NCI-H1436 (cell line): ENCODE measurements at places on chromosomes 12 and 14.

DNA sequence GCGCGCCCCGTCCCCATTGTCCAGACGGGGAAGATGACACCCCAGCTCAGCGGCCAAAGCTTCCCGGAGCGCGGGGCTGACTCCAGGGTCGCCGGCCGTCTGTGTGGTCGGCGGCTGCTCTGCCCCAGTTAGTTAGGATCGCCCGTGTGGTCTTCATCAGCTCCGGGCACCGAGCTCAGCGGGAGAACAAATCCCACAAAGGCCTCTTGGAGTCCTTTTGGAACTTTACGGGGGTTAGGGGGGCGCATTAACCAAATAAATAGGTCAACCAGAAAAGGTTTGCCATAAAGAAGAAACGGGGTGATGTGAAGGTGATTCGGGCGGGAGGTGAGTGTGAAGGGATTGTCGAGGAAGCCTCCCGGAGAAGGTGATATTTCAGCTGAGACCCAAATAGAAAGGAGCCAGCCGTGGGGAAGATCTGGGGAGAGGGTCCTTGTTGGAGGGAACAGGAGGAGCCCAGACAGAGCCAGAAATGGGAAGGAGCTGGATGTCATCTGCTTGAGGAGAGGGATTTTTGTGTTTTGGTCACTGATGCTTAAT is 697 bp downstream of the ATP6V0A2 start:
- DNase-seq = no peak

DNA sequence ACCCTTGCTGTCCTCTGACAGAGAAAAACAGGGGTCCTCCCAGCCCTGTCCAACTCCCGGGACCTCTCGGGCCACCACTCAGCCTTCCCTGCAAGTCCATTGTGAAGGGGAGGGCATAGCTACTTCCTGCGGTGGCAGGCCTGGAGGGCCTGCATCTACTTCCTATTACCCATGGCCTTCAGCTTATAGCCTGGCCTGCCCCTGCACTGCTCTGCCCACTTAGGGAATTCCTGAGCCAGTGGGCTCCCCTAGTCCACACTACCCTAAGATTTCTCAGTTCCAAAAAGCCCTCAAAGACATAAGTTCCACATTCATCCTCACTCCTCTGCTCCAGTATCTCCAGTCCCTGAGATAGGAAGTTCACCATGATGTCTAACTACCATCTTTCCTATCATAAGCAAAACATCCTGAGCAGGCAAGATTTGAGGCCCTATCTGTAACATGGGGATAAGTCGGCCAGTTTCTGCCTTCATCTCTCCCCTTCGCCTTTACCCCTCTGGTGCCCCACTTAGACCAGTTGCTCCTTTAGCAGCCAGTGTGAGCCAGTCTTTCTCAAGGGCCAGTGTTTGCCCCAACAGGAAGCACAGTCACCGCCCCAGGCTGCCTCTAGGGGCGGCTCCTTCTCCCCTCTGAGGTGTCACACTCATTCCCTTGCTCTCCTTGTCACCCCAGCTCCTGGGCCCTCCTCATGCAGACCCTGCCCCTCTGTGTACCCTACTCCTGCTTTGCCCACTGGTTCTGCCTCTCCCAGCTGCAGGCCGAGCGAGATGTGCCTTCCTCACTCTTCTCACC is 10.9 kb downstream of the HDAC7 start:
- no peak for DNase-seq

GRCh38 chr14:22887990-22888378 is 5.0 kb downstream of the REM2 start:
- DNase-seq = peak; percentile 39

- no peak for DNase-seq
Measured at GRCh38 chr12:89817501-89818226, 109.0 kb upstream of the ATP2B1 start.

DNA sequence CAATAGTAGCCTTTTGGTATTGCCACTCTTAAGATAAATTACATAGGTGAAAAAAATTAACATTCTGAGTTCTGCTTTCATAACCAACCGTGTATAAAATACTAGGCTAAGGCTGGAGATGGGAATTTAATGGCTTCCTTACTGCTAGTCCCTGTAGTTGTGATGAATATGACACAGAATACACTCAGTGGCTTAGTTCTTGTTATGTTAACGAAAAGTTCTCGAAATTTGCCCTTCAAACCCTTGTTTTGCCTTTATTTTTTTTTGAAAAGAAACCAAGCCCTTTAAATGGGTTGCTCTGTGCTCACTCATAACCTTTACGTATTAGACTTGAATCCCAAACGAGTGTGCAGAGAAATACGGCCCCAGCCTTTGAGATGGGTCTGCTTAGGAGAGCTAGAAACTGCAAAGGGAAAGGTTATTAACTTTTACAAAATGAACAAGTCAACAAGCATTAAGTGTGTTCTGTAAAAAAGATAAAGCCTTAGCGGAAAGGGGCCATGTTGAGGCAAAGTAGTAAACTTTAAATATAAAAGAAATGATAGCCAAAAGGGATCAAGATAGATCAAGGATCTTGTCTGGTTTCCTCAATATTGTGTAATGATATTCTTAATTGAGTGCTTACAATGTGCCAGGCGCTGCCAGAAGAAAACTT is 1.7 kb downstream of the NUDT4 start:
- DNase-seq = no peak

GRCh38 chr12:117165342-117165741 is 24.9 kb downstream of the FBXO21 start:
- no peak for DNase-seq

DNA sequence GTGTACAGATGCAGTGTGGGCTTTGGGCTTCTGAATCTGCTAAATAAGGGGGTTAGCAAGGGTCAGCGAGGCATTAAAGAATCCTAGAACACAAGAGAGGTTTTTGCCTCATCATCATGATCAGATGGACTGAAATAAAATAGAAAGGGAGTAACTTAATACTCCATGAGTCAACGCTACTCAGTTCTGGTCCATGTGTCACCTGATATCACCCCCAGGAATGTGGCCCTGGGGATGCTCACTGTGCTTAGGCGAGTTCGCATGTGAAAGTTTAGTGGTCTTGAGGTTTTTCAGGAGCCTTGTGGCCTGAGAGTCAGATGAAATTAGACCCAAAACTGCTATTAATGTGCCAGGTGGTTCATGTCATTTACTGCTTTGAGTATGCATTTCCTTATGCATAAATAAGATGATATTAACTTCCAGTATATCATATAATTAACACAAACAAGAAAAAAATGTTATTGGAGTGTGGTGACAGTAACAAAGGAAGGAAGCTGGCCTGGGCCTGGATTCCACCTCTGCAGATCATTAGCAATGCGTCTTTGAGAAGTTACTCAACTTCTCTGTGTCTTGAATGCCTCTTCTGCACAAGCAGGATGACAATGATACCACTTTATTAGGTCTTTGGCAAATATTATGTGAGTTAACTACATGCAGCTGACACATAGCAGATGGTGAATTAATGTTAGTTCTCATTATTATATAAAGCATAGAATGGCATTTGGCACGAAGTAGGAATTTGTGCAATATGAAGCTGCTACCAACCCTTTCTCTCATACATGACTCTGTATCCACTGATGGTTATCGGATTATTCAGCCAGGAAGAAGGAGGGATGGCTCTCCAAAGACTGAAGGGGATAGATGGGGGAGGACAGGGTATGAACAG is 1272.6 kb downstream of the AACS start:
- DNase-seq = no peak

GRCh38 chr12:121811434-121812319 is 7.9 kb downstream of the SETD1B start:
- DNase-seq = peak; percentile 26

DNA sequence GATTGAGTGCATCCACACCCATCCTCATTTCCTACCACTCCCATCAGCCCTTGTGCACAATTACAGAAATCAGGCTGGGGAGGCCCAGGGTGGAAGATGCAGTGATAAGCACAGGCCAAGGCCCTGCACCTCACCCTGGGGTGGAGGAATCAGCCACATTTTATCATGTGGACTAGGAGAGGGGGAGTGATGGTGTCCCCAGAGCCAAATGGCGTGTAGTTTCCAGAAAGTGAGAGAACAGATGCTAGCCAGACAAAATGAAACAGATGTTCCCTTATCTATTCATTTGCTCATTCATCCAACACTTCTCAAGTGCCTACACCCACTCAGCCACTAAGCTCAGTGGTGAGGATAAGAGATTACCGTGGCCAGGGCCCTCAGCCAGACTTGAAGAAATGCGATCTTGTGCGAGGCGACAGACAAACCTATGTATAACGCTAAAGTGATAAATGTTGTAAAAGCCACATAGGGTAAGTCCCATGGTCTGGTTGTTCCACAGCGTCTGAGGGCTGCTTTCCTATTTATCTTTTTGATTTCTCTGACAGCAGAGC is 93.6 kb downstream of the STAB2 start:
- peak; percentile 46 for DNase-seq

DNA sequence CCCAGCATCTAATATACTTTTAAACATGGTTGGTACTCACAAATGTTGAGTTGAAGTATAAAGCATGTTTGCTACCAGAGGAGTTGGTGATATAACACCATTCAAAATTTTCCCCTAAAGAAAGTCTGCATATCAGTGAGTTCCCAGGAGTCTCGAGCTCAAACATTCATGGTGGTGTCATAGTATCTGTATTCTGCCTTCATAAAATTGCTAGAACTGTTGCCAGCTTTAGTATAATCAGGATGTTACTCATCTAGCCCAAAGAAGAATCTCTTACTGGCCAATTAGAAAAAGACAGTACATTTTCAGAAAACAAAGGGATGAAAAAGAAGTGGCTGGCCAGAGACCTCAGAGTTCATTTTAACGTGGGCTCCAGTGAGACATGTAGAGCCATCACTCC is 374.7 kb downstream of the KCNH5 start:
- no peak for DNase-seq

GRCh38 chr14:65549429-65549828 is 136.9 kb downstream of the FUT8 start:
- no peak for DNase-seq

DNA sequence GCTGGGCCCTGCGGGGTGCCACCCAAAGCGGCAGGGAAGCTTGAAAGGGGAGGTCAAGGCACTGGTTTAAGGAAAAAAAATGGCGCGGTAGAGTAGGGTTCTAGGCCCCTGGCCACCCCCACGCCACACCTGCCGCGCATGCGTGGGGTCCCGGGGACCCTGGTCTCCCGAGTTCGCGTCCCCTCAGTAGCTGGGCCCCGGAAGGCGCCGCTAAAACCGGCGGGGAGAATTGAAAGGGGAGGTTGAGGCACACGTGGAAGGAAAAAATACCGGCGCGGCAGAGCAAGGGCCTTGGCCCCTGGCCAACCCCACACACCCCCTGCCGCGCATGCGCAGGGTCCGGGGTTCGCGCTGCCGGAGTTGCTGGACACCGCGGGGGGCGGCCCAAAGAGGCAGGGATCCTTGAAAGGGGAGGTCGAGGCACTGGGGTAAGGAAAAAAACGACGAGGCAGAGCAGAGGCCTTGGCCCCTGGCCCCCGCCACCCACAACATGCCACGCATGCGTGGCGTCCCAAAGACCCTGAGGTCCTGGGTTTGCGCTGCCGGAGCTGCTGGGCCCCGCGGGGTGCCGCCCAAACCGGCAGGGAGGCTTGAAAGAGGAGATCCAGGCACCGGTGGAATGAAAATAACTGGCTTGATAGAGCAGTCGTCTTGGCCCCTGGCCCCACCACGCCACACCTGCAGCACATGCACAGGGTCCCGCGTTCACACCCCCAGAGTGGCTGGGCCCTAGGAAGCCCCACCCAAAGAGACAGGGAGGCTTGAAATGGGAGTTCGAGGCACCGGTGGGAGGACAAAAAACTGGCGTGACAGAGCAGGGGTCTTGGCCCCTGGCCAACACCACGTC is 314.5 kb downstream of the ALG10 start:
- no peak for DNase-seq

DNA sequence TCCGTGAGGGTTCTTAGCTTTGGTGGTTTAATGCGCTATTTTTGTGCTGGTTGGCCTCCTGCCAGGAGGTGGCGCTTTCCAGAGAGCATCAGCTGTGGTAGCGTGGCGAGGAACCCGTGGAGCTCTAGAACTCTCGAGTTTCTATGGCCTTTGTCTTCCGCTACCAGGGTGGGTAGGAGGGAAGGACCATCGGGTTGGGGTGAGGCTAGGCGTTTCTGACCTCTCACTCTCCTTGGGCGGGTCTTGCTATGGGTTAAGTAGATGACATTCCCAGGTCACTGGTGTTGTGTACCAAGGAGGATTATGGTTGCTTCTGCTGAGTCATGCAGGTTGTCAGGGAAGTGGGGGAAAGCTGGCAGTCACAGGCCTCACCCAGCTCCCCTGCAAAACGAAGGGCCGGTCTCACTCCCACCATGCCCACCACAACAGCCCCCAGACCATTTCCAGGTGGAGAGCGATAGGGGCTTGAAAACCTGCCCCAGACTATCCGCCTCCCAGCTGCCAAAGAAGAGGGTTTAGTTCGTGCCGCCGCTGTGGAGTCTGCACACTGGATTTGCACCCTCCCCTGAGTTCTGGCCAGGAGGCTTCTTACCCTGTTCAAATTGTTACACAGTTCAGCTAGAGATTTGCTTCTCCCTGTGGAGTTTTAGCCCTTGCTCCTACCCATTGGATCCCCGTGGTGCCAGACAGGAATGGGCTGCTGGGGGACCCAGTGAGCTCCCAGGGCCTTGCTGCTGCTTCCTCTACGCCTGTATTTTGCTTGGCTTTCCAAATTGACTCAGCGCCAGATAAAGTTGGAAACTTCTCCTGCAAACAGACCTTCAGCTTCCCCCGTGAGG is 21.9 kb downstream of the RNFT2 start:
- DNase-seq = no peak

DNA sequence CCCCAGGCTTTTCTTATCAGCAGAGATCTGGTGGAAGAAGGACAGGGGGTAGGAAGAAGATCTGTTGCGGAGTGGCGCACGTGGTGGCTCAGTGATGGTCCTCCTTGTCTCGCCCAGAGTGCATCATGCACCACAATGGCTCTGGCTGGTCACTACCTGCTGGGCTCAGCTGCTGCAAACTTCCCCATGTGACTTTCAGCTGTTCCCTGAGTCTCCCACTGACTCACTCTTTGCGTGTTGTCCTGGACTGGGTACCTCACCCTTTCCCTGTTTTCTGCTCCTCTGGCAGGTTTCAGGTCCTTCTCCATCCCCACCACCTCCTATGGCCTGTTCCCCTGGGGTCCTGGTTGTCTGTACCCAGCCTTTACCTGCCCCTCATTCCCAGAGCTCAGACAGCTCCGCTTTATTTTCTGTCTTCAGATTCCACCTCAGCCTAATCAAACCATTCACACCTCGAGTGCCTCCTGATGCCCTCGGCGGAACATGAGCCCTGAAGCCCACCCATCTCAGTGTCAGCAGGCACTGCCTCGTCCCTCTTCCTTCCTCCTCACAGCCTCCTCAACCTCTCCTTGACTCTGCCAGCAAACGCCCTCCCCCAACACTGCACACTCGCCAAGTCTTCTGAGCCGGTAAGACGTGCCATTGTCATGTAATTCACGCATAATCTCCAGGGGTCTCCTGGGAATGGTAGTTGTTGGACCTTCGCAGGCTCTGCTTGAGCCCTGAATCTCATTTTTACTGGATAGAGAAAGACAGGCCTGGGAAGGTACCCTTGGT is 1.8 kb downstream of the C1R start:
- DNase-seq = no peak
